NCI-H2227 treated with DMSO at 0.1 percent for 48 hours (cell line): ENCODE measurements at places on chromosomes 6 and 20.

DNA sequence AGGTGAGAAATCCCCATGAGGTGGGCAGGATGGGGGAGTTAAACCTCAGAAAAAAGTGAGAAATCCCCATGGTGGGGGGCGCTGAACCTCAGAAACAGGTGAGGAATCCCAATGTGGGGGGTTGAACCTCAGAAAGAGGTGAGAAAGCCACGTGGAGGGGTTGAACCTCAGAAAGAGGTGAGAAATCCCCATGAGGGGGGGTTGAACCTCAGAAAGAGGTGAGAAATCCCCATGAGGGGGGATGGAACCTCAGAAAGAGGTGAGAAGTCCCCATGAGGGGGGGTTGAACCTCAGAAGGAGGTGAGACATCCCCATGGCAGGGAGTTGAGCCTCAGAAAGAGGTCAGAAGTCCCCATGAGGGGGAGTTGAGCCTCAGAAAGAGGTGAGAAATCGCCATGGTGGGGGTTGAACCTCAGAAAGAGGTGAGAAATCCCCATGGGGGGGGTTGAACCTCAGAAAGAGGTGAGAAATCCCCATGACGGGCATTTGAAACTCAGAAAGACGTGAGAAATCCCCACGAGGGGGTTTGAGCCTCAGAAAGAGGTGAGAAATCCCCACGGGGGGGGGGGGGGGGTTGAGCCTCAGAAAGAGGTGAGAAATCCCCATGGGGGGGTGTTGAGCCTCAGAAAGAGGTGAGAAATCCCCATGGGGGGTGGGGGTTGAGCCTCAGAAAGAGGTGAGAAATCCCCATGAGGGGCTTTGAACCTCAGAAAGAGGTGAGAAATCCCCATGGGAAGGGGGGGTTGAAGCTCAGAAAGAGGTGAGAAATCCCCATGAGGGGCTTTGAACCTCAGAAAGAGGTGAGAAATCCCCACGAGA lies 14.3 kb upstream of the GOPC start:
- DNase-seq: no peak

DNA sequence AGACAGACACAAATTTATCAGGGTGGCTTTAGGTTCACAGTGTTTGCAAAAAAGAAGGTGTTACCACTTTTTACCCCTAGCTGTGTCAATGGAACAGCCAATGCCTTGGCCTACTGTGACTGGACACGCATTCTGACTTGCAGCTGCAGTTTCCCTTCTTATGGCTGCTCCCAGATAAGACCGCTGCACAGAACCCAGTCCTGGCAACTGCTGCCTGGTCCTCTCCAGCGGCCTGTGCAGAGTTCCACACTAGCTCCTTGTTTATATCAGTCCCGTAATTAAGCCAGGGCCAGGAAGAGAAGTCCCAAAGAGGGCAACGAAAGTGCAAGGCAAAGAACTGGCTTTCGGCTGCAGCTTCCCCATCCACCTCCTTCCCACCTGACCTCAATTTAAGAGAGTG lies 283.0 kb downstream of the FOXC1 start:
- DNase-seq: no peak

DNA sequence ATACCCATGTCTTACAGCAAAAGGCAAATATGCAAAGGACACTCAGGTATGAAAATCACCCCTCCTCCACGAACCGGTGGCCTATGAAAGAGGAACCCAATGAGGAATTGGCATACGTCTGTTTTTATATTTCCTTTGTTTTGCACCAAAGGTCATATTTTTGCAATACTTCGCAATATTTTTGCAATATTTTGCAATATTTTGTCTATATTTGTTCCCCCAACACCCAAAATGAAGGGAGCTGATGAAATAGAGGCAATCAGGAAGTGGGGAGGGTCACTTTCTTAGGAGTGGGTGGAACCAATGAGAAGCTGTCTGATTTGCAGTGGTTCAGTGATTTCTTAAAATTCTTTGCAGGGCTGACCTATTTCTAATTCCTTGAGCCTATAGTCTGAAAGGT lies 296.8 kb upstream of the TSHZ2 start:
- no peak for DNase-seq

GRCh38 chr6:167517254-167517916 lies 192.5 kb downstream of the TTLL2 start:
- DNase-seq: no peak

- DNase-seq: no peak
These were observed 26.8 kb downstream of the DACT2 start for GRCh38 chr6:168292826-168293225.

DNA sequence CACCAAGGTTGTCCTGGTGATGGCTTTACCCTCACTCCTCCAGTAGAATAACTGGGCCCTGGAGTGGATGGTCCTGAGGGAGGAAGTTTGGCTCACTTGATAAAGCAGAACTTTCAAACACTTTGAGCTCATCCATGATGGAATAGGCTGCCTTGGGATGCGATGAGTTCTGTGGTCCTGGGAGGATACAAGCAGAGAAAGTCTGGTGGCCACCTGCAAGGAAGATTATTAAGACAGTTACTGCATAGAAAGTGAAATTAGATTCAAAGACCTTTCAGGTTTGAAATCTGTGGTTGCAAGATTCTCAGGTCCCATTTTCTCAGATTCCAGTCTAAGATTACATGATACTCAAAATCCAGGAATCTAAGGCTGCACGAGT lies 19.9 kb upstream of the CCN5 start:
- no peak for DNase-seq
